ENCODE measurements at places on chromosomes 2 and 18.

GRCh38 chr2:231425291-231425810, 29.8 kb downstream of the B3GNT7 start:
- DNase-seq = no peak

DNA sequence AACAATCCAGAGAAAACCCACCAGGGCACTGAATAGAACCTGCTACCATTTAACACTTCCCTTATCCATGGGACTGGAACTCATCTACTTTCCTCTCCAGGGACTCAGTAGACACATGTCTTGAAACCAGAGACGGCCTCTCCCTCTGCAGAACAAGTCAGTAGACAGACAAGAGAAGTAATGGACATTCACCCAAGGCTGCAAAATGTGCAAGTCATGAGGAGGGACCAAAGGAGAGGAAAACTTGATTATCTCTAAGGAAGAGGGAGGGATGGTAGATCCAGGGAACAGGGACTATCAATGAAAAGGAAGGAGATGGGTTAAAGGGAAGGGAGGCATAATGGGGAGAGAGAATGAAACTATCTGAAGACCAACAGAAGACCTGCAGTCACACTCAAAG, 5.3 kb upstream of the TTC39C start:
- DNase-seq = no peak

GRCh38 chr2:241103176-241103595, 1.1 kb upstream of the MTERF4 start:
- DNase-seq = no peak

DNA sequence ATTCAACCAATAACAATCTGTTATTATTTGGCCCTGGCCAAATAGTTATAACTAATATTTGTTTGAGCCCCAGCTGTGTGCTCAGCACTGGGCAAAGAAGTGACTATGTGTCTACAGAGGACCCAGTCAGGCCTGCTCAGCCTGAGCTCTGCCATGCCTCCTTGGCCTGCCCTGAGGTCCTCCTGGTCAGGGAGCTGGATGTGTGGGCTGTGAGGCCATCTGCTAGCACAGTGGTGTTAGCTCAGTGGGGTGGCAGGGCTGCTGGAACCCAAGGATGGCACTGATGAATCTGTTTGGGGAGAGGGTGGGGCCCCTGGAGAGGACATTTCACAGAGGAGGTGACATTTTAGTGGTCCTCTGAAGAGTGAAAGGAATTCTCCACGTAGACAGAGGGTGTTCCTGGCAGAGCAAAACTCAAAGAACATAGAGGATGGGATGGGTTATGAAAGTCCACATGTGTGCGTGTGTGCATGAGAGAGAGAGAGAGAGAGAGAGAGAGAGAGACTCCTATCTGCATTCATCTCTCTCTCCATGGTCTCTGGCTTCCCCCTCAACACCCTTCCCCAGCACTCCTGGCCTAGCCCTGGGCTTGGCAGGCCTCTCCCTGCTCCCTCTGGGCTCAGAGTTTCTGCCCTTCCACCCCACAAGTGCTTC, 21.2 kb upstream of the ATOH8 start:
- no peak for DNase-seq

GRCh38 chr2:189515264-189515663, 65.3 kb downstream of the SLC40A1 start:
- no peak for DNase-seq

DNA sequence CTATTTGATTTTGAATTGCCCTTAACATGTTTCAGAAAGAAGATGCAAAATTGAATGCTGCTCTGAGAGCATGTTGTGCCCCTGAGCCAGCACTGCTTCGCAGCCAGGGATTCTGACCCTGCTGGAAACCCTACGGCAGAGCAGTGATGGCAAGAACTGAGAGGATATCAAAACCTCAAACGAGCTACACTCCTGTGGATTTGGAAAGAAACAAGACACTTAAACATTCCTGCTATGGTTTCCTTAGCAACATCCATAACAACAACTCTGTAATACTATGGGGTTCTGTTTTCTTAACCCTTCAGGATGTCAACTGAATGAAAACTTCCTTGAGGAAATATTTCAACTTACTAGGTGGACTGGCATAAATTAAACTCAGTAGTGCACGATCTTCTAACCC, 649.1 kb downstream of the NYAP2 start:
- no peak for DNase-seq

DNA sequence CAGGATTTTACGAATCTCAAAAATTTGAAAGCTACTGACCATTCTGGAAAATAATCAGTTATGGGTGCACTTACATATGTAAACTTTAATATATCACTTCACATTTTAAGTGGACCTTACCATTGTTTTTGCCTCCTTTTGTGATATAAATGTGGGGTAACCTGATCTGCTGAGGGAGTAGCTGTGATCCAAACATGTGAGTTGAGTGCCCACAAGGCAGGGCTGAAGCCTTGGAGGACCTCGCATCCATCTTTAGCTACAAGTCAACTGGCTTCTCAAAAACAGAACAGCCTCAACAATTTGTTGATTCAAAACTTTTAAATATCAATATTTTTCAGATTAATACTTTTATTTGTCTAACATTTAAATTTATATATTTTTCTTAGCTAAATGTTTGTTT, 178.2 kb downstream of the PLCL1 start:
- no peak for DNase-seq

GRCh38 chr2:95054016-95054415, 28.5 kb downstream of the MAL start:
- DNase-seq = no peak

DNA sequence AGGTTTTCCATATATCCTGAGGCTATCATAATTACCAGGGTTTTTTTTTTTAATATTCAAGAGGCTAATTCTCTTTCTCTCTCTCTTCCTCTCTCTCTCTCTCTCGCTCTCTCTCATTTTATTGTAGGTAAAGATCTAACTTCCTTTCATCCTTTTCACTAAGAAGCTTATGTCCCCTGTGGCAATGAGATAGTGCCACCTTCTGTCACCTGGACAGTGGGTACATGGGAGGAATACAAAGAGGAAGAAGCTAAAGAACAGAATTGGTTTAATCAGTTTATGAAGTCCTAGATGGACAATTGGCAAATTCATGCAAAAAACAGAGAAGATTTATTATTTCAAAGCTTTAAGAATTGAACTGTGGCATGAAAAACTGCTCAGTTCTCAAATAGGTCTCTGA, 1582.3 kb upstream of the TMEFF2 start:
- no peak for DNase-seq

DNA sequence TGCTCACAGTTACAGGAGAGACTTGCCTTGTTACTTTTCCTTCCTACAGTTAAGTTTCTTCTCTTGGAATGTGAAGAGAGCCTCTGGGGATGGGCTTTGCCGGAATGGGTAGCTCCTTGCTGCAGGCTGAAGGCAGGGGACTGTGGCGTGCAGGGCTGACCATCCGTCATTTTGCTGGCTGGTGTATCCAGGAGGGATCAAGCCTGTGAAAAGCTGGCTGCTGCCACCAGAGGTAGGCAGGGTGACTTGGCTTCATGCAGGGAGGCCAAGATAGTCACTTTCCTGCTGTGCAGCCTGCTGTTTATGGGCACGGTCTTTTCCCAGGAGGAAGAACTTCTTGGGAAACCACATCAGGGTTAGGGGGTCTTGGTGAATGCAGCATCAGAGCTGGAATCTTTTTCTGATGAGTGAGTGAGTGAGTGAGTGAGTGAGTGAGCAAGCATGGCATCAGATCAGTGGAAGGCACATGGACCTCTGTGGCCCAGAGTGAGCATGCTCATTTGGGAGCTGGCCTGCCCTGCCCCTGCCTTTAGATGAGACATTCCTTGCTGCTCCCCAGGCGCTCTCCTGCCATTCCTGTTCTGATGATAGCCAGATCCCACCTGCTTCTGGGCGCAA, 33.0 kb downstream of the FHOD3 start:
- DNase-seq = no peak

GRCh38 chr2:40457366-40457765, 5.5 kb upstream of the SLC8A1 start:
- DNase-seq = no peak

- no peak for DNase-seq
These were observed 70.4 kb upstream of the ST6GAL2 start for GRCh38 chr2:106956416-106956815.

GRCh38 chr2:165109915-165110314, 93.9 kb downstream of the SCN3A start:
- no peak for DNase-seq
